ENCODE measurements at places on chromosomes 13 and 19. TPM values are rescaled to one million over a fixed set of nuclear protein-coding genes. Genes with fewer than 3 reads are reported as not detected.

DNA sequence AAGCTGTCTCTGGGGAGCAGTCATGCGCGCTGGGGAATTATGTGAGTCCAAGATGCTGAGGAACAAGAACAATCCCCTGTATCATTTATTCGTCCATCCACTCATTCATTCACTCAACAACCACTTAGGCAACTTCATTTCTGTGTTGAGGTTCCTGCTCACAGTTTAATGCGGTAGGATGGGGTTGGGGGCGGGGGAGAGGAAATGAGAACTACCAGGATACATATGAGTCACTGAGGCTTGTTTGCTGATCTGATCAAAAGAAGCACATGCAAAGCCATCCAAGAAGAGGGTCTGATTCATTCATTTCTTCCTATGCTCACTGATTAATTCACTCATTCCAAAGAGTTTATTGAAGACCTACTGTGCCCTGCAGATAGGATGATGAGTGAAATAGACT is 20.9 kb downstream of the ZNF536 start:
- DNase-seq: no peak

GRCh38 chr19:4929186-4929585 is 19.9 kb downstream of the UHRF1 start:
- DNase-seq: no peak

DNA sequence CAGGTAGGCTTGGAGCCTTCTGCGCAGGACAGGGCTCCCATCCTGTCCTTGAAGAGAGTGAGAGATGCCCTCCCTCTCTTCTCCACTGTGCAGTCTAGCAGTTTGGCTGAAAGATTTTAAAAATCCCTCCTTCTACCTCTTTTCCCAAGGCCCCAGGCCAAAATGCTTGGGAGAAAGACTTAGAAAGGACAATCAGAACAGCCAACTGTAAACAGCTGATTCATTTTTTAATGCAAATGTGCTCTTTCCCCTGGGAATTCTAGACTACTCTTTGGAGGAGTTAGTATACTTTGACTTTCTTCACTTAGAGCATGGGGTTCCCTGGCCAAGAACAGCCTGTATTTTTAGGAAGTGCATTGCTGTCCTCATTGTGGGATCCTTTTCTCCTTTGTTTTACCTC is 398.9 kb downstream of the GPC6 start:
- DNase-seq: no peak

- peak; percentile 56 for DNase-seq
These were observed 2.9 kb downstream of the CEBPG start for GRCh38 chr19:33376423-33376822.

DNA sequence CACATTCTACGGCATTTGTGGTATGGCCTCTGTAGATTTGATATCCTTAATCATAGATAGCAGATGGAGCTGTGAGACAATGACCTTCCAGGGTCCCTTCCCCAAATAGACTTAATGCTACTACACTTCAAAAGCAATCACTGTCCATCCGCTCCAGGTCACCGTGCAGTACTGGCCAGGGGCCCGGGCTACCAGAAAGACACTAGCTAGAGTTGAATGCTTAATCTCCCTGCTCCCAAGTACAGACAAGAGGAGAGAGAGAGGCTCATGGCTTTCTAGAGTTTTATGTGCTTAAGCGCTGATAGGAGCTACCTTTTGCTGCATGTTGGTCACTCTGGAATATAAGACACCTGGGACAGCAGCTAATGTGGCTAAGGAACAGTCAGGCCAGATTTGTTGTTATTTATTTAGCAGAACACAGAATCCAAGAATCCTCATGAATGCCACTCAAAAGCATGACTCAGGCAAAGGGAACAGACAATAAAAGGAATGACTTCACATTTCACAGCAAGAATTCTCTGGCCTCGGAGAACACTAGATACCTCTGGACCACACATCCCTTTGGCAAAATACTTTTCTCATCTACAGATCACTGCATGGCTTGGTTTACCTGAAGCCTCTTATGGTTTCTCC is 165.0 kb downstream of the LACC1 start:
- no peak for DNase-seq

DNA sequence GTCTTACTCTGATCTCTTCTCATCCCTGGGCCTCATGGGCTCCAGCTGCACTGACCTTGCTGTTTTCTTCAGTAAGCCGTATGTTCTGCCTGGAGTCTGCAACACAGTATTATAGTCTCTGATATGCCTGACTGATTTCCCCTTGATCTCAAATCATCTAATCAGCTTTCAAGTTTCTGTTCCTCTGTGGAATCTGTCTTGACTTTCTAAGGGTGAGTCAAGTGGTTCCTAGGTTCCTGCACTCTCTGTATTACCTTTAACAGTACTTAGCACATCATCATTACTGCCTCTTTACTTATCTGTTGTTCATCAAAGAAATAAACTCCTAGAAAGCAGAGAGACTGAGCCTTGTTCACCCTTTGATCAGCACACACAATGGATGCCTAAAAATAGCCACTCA is 350.7 kb downstream of the LMO7 start:
- no peak for DNase-seq

DNA sequence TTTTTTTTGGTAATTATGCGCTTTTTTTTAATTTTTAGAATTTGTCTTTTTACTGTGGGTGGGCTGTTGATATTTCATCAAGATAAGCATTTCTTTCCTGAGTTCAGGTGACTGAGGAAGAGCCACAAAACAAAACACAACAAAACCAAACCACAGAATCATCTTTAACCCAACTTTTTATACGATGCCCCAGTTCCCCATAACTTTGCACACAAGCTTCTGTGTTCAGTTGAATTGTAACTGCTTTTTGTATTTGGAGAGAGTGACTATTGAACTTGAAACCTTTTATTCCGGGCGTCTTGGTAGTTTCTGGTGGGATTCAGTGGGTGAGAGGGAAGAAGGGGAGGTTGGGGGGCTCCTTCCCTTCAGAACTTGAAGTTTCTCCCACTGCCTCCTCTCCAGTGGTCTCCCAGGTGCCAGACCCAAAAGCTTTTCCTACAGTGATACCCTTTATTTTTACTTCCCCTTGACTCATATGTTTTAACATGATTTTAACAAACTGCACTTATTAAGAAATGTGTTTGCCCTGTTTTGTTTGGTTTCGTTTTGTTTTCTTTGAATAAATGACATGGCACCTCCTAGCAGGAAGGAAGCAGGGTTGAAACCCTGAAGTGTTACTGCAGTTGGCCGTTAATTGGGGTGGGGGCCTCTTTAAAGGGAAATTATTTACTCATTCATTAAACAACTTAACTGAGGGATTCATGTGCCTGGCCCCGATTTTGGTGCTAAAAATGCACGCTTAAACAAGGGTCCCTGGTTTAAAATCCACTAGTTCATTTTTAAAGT is 2.7 kb upstream of the CCDC97 start:
- no peak for DNase-seq

DNA sequence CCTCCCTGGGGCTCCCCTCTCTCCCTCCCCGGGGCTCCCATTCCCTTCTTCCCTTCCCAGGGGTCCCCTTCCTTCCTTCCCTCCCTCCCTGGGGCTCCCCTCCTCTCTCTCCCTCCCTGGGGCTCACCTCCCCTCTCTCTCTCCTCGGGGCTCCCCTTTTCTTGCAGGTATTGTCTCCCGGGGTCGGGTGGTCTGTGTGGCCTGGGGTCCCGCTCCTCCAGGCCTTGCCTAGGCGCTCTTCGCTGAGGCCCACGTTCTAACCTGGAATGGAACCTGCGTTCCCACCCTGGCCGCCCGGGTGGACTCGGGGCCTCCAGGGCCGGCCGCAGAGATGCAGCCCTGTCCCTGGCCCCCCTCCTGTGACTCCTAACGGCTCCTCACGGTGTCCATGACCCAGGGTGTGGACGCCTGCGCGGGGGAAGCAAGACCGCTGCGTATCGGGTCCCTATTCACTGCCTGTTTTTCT is 940 bp upstream of the DCUN1D2 start:
- no peak for DNase-seq

Gene EDDM13
- total RNA-seq: not detected

DNA sequence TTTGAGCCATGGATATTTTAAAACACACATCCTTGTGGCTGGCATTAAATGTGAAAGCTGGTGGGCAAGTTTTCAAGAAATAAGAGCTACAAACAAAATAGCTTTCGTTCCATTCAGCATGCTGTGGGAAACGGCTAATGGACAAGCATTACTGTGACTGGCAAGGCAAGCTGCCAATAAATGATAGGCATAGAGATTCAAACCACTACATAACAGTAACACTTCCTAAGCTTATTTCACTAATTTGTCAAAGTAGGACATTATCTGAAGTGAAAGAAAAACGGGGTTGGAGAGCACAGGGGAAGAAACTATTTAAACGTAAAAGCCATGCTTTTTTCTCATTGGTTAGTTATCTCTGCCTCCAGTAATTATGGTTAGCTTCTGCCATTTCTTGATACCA is 26.0 kb downstream of the OBI1 start:
- no peak for DNase-seq

DNA sequence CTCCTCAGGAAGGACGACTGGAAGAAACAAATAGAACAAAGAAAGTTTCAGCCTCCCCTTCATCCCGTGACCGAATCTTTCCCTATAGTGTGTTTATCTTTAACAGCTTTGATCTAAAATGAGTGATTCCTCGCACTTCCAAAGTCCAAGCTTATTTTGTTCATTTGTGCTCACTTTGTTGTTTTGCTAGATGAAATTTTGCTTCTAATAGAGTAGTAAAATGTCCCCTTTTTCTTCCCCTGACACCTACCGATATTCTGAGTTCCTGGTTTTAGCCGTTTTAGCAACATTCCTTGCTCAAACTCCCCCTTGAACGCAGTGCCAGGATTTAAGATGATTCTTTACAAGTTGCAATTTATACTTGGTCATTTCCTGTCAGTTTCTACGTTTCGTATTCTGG is 204.2 kb downstream of the FGF9 start:
- no peak for DNase-seq

GRCh38 chr19:41367848-41368301 is 3.9 kb upstream of the B9D2 start:
- DNase-seq: no peak

Gene VMAC
- total RNA-seq: 8.3 TPM

Gene SMIM24
- not detected for total RNA-seq

DNA sequence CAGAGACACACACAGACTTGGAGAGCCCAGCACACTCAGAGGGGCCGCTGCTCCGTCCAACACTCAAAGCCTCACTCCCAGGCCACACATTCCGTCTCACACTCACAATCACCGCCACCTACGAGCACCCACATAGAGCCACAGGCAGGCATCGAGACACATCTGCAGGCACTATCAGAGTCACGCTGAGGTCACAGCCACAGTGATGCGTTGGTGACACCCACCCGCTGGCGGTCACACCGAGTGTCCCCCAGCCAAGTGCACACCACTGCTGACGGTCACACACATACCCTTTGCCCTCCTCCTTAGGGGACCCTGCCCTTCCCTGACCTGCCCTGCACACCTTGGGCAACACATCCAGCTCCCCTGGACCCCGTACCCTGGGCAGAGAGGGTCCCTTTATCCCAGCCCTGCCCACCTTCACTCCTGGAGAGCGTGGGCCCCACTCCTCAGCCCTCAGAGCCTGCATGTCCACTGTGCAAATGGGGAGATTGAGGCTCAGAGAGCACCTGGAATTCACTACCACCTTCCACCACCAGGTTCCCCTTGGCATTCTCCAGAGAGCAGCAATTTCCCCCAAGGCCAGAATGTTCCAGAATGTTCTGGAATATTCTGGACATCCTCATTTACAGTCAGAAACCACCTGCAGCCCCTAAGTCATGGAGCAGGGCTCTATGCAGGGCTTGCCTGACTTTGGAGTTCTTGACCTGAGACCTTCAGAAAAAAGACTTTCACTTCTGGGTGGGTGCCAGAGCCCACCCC is 5.4 kb downstream of the FUT5 start:
- no peak for DNase-seq

DNA sequence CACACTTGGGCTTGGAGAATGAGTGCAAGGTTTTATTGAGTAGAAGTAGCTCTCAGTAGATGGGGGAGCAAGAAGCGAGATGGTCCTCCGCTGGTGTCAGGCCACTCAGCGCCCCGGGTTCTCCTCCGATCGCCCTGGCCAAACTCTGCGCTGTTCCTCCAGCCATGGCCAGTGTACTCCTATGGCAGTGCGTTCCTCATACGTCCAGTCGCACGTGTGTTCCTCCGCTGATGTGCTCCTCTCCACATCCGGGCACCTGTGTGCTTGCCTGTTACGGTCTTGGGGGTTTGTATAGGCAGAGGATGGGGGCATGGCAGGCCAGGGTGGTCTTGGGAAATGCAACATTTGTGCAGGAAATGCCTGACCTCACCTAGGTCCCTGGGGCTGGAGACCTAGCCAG is 1899.4 kb downstream of the PCDH9 start:
- no peak for DNase-seq

- no peak for DNase-seq
These were observed 490.8 kb downstream of the FOXO1 start for GRCh38 chr13:40175639-40176038.

GRCh38 chr19:38245826-38246498 is 10.2 kb downstream of the PPP1R14A start:
- no peak for DNase-seq

GRCh38 chr13:102207680-102208342 is 194.0 kb downstream of the FGF14 start:
- no peak for DNase-seq

GRCh38 chr19:383922-384798 is 24.8 kb downstream of the C2CD4C start:
- no peak for DNase-seq

DNA sequence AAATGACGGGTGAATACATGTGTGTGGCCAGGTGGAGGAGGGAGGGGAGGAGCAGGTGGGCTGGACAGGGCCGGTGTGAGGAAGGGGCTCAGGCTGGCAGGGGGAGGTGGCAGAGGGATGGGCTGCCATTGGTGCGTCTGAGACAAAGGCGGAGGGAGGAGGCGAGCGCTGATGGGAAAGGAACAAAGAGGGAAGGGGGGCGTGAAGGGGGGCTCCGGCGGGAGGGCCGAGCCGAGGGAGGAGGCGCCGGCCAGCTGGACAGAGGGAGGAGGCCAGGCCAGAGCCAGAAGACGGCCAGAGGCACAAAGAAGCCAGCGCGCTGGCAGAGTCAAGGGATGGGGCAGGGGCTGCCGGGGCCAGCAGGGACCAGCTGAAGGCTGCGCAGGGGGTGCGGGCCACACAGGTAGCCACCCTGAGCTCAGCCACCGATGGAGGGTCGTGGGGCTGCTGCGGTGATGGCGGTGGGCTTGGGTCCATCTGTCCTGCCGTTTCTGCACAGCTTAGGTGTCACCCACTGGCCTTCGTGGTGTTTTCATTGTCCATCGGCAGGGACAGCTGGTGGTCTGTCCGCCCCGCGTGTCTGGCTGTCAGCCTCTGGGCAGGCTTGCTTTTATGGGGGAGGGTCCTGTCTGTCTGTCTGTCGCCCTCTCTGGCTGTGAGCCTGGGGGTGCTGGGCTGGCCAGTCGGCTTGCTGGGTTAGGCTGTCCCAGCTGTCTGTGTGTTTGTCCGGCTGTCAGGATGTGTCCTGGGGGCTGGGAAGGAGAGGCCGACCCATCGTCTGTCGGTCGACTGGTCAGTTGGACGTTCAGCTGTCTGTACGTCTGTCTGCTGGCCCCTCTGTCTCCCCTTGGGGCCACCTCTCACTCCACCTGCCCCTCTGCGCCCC is 2.2 kb downstream of the APC2 start:
- no peak for DNase-seq

GRCh38 chr19:1783874-1784273 is 28.2 kb downstream of the ATP8B3 start:
- DNase-seq: no peak

- no peak for DNase-seq
These were observed 469 bp downstream of the COX6B2 start for GRCh38 chr19:55353803-55354697.

- DNase-seq: no peak
These were observed 3.8 kb upstream of the FGF14 start for GRCh38 chr13:102405499-102406100.

Gene LILRB4
- 1.1 TPM for total RNA-seq

- no peak for DNase-seq
These were observed 220.1 kb downstream of the FOXO1 start for GRCh38 chr13:40446365-40446764.

All from tibial nerve (tissue), 4 donors.